ENCODE measurements at places on chromosomes 2 and 18.

- no peak for DNase-seq
These were observed 19.4 kb upstream of the TMEM178A start for GRCh38 chr2:39646267-39646666.

- no peak for DNase-seq
These were observed 1.1 kb downstream of the CCDC93 start for GRCh38 chr2:118012778-118013177.

GRCh38 chr2:228738671-228739380, 532.3 kb downstream of the PID1 start:
- peak; percentile 6 for DNase-seq

GRCh38 chr2:50872543-50872942, 159.4 kb downstream of the NRXN1 start:
- DNase-seq, result no peak

DNA sequence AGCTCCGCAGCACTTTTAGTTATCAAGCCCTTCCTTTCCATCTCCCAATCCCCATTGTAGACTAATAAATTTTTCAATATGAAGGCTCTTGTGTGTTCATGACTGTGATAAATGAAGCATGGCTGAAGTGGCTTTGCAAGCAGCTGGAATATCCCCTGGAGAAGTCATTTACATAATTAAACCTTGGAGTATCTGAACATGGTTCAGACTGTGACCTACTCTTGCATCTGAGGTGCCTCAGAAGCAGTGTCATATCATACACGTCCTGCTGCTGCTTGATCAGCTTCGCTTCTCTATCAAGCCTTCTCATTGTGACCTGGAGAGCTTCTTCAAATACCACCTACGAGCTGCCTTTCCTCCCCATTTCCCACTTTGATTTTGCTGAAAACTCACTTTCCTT, 48.4 kb upstream of the ZNF397 start:
- no peak for DNase-seq

DNA sequence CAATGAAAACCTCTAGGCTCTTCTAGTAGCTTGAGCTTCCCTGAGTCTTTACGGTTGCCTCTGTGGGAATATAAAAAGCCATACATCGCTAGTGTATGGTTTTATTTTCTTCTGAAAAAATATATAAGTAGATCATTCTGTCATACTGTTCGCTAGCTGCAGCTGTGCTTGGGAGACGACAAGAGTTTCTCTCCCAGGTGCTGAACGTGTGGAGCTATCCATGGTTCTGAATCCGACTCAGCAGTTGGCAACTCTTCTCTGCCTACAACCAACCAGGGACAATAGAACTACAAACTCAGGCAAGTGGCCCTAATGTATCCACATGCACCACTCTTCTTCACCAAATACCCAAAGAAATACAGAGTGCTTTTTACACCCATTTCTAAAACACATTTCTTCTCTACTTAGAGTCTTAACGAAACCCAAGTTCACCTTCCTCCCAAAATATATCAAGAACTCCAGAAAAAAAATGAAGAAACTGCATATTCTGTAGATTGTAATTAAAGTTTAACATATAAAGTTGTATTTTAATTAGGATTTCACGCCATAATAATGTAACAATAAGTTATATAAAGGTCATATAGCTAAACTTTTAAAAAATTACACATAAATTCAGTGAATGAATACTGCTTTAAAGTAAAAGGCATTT, 2.2 kb upstream of the KCNH7 start:
- peak; percentile 72 for DNase-seq

DNA sequence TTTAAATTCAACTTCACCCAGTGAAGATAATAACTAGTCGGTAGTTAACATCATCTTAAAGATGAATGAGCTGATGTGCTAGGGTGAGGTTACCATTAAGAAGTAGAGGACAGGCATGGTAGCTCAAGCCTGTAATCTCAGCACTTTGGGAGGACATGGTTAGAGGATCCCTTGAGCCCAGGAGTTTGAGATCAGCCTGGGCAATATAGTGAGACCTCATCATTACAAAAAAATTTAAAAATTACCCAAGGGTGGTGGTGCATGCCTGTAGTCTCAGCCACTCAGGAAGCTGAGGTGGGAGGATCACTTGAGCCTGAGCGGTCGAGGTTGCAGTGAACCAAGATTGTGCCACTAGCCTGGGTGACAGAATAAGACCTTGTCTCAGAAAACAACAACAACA, 4.7 kb downstream of the GALNT5 start:
- DNase-seq, result no peak

GRCh38 chr2:26173776-26174482, 1.0 kb downstream of the GAREM2 start:
- no peak for DNase-seq

DNA sequence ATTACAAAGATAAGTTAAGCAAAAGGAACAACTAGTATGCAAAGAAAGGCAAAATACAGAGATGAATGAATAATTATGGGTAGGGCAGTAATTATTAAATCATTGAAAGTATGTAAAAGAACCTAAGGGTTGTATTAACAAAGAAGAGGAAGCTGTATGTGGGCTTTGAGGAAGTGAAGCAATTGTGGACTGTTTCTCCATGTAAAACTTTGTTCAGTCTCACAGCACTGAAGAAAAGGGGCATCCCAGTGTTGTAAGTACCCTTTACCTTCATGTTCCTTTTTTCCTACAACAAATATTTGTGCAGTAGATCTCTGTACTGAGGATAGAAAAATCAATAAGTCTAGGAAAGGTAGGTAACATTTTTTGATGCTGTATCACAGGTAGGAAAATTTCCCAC, 388.7 kb upstream of the NRP2 start:
- DNase-seq, result no peak

DNA sequence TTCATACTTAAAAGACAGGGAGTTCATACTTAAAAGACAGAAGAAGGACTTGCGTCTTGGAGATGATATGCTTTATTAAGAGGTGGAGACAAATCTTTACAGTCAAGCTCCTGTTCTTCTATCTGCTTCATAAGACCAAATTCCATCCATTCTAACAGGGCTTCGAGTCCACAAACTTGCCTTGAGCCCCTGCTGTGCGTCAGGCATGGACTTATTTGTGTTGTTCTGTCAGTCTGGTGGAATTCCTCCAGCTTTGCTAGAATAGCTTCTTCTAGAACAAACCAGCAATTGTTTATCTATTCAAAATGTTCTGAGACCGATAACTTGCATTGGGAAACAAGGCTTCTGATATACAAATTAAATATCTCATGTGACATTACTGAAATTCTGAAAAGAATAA, 73.9 kb upstream of the SOX11 start:
- DNase-seq, result no peak

- peak; percentile 27 for DNase-seq
These were observed 72.3 kb upstream of the SESTD1 start for GRCh38 chr2:179336782-179337534.

Measured in astrocyte (in vitro differentiated cells and primary cell).